ENCODE measurements at places on chromosomes 1 and 21.
A peak's percentile ranks its signal among the peaks of the same experiment; 100 is the strongest.

DNA sequence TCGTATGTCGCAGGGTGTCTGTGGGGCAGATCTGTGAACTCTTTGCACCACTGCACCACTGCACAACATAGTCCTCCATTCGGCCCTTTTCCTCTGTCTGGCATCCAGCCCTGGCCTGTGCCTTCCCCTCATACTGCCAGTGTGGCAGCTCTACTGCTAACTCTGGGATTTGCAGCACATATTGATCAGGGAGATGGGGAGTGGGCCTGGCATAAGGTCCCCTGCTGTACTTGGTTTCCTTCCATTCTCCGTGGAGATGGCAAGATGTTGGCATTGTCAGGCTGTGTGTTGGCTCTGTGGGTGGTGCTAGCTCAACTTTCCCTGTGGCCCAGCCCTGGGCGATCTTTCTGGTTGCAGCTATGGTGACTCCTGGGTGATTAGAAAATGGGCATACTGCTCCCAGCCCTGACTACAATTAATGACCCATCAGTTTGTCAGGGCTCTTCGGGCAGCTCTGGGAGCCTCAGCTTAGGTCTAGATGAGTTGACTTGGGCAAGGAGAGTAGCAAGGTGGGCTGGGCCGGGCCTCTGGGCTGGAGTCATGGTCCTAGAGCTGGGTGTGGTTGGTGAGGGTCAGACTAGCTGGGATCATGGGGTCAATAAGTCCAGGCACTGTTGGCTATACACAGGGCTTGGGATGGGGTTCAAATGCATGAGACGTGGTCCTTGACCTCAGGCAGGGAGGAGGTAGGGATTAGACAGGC, 11.4 kb downstream of the PTPRU start:
- no peak for DNase-seq

- DNase-seq: no peak
These were observed 453.7 kb upstream of the RUNX1 start for GRCh38 chr21:35502821-35503220.

DNA sequence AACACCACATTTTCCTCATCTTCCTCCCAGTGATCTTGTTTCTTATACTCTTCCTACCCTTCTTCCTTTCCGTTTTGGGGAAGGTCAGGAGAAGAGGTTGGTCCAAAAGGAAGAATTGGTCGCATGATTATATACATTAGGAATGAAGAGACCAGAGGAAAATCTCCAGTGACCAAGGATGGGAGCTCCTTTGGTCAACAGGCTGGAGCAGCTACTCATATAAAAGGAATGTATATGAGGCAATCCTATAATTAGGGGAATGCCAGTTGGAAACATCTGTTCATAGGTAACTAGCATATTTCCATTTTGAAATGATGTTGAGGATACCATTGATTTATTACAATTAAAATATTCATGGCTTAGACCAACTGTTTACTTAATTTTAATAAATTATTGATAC, 114.5 kb downstream of the LRRC40 start:
- DNase-seq: no peak

GRCh38 chr1:115314765-115315164, 23.3 kb downstream of the NGF start:
- DNase-seq: no peak

GRCh38 chr1:33241866-33242265, 14.4 kb upstream of the ZNF362 start:
- DNase-seq: no peak

- DNase-seq: no peak
These were observed 4.9 kb upstream of the SLX9 start for GRCh38 chr21:44934797-44935532.

GRCh38 chr1:159958719-159959380, 4.8 kb upstream of the SLAMF9 start:
- no peak for DNase-seq

- DNase-seq: no peak
These were observed 52.2 kb downstream of the EPB41 start for GRCh38 chr1:28966617-28967016.

GRCh38 chr21:29737186-29737585, 202.6 kb downstream of the GRIK1 start:
- no peak for DNase-seq

DNA sequence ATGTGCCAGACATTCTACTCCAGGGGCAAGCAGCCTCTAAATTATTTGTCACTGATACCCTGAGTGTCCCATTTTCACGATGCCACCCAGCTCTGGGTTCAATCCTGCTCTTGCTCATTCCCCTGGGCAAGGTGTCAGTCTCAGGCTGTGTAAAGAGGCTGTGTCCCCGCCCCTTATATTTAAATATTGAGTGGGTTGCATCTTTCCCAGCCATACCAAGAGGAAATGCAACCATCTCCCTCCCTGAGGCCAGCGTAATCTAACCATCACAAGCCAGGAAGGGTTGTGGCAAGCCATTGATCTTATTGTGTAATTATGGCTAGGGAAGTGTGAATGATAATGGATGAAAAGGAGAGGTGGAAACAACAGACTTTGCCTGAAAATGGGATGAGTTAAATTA, 54.7 kb upstream of the CLDN14 start:
- no peak for DNase-seq

GRCh38 chr1:110211496-110212168, 1.5 kb downstream of the KCNC4 start:
- no peak for DNase-seq

DNA sequence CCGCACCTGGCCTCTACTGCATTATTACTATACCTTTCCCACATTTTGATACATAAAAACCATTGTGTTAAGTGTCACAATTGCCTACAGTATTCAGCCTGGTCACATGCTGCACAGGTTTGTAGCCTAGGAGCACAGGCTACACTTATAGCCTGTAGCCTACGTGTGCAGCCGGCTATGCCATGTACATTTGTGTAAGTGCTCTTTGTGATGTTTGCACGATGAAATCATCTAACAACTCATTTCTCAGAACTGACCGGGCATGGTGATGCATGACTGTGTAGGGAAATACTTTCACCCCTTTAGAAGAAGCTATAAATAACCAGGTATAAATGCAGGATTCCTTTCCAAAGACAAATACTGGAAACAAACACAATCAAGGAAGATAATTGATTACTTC, 12.1 kb downstream of the ERG start:
- no peak for DNase-seq

DNA sequence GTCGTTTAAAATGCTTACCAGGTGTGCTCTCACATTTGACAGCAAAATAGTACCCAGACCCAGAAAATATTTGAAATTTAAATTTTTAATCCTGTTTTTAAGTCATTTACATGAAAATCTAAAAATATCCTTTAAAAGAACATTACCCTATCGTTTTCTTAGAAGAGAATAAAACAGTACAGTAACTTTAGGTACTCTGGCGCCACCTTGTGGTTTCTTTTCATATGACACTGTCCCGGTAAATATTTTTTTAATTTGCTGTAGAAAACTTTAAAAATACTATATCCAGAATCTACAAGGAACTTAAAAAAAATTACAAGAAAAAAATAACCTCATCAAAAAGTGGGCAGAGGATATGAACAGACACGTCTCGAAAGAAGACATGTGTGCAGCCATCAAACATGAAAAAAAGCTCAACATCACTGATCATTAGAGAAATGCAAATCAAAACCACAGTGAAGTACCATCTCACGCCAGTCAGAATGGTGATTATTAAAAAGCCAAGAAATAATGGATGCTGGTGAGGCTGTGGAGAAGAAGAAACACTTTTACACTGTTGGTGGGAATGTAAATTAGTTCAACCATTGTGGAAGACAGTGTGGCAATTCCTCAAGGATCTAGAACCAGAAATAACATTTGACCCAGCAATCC, 129.2 kb downstream of the RGS21 start:
- DNase-seq: peak; percentile 50

- DNase-seq: no peak
These were observed 19.5 kb upstream of the DDR2 start for GRCh38 chr1:162612606-162613400.

DNA sequence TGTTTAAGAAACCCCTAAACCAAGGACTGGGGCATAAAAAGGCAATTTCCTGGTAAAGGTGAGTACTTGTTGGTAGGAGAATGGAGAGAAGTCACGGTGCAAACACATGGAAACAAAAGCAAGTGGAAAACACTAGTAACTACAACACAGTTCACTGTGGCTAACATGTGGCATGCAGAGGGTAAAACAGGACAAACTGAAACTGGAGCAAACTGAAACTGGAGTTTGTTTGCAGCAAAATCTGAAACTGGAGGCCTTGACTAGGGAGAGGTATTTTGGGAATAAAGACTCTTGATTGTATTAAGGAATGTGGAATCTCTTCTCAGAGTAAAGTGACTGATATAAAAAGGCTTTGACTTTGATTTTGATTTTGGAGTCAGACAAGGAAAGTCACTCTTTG, 376.3 kb upstream of the PRMT6 start:
- DNase-seq: no peak

- no peak for DNase-seq
These were observed 97.8 kb upstream of the C8B start for GRCh38 chr1:57063406-57064125.

- DNase-seq: no peak
These were observed 37.3 kb upstream of the PRMT6 start for GRCh38 chr1:107019166-107019565.

DNA sequence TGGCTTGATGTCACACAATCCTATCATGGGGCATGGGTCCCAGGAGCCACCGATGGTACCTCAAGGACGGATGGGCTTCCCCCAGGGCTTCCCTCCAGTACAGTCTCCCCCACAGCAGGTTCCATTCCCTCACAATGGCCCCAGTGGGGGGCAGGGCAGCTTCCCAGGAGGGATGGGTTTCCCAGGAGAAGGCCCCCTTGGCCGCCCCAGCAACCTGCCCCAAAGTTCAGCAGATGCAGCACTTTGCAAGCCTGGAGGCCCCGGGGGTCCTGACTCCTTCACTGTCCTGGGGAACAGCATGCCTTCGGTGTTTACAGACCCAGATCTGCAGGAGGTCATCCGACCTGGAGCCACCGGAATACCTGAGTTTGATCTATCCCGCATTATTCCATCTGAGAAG, 46.3 kb downstream of the ACP6 start:
- DNase-seq: no peak

- DNase-seq: no peak
These were observed 255.6 kb downstream of the TM2D1 start for GRCh38 chr1:61469365-61469764.

- DNase-seq: no peak
These were observed 3.5 kb downstream of the STK40 start for GRCh38 chr1:36382231-36382630.

- DNase-seq: no peak
These were observed 372.8 kb upstream of the DUSP10 start for GRCh38 chr1:222114536-222115156.

Measured in BE2C (cell line).